Progenitor cell of endocrine pancreas (in vitro differentiated cells): ENCODE measurements at places on chromosomes 2 and 18.

DNA sequence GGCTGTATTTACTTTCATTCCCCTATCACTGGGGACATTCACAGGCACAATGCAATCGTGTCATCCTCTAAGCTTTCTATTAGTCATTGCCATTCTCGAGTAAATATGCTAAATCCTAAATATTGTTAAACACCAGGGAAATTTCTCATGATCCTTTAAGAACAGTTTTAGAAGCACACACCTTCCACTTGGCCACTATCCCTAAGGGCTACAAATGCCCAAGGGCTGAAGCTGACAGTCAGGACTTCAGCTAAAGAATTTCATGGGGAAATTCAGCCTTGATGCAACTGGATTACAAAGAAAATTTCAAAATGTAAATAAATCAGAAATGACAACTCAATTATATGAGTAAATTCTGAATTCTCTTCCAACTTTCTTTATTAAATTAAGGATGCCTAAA lies 163.1 kb upstream of the PID1 start:
- DNase-seq: no peak

DNA sequence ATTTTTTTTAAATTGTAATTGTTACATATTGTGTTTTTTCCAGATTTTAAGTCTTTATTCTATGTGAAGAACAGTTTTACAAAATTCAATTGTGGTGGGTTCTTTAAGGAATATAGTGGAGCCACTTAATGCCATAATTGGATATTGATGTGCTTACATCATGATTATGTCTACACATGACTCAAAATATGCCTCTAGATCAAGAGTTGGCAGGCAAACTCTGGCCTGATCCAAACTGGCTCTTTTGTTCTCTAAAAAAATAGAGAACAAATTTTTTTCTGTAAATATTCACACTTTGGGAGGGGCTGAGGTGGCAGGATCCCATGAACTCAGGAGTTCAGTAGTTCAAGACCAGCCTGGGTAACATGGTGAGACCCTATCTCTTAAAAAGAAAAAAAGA lies 8.3 kb downstream of the EHBP1 start:
- no peak for DNase-seq

- DNase-seq: no peak
Observed at GRCh38 chr2:205748639-205749038, 66.3 kb downstream of the NRP2 start.

DNA sequence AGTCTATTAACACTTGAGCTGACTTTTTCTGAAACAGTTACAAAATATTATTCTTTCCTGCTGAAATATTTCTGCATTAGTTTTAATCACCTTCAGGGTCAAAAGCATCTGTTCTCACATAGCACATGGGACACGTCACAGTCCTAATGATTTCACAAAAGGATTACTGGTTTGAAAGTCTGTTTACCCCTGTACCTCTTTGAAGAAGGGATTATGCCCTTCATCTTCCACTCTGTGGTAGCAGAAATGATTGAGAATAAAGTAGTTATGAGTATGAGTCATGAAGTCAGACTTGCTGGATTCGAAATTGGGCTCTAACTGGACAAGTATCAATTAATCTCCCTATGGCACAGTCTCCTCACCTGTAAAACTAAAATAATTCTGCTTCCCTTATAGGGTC lies 121.2 kb downstream of the SATB2 start:
- no peak for DNase-seq

- no peak for DNase-seq
Observed at GRCh38 chr2:100803334-100803733, 16.6 kb upstream of the NPAS2 start.

- DNase-seq: no peak
Observed at GRCh38 chr2:227462972-227463931, 8.7 kb upstream of the AGFG1 start.

- DNase-seq: no peak
Observed at GRCh38 chr2:64615844-64616536, 37.7 kb downstream of the SERTAD2 start.

DNA sequence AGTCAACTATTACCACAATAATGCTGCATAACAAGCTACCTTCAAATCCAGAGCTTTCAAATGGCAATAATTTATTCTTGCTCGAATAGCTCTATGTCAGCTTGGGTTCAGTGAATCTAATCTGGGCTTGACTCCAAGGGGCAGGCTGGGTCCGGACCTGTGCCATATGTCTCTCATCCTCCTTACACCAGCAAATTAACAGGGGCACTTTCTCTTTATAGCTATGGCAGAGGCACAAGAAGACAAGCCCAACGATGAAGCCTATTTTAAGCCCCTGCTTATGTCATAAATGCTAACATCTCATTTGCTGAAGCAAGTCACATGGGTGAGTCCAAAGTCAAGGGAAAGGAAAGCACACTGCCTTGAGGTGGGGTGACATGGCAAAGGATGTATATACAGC lies 13.3 kb upstream of the ZNF521 start:
- no peak for DNase-seq

- DNase-seq: no peak
Observed at GRCh38 chr2:66753257-66753656, 318.3 kb downstream of the MEIS1 start.

- DNase-seq: no peak
Observed at GRCh38 chr2:78417355-78417754, 608.1 kb upstream of the REG3G start.

GRCh38 chr2:129499747-129500146 lies 479.7 kb upstream of the RAB6C start:
- DNase-seq: no peak

GRCh38 chr2:74026687-74027241 lies 42.1 kb downstream of the TET3 start:
- DNase-seq: no peak

GRCh38 chr2:217717646-217718045 lies 285.1 kb downstream of the TNS1 start:
- no peak for DNase-seq

- no peak for DNase-seq
Observed at GRCh38 chr2:61177727-61178549, 15.9 kb downstream of the C2orf74 start.

DNA sequence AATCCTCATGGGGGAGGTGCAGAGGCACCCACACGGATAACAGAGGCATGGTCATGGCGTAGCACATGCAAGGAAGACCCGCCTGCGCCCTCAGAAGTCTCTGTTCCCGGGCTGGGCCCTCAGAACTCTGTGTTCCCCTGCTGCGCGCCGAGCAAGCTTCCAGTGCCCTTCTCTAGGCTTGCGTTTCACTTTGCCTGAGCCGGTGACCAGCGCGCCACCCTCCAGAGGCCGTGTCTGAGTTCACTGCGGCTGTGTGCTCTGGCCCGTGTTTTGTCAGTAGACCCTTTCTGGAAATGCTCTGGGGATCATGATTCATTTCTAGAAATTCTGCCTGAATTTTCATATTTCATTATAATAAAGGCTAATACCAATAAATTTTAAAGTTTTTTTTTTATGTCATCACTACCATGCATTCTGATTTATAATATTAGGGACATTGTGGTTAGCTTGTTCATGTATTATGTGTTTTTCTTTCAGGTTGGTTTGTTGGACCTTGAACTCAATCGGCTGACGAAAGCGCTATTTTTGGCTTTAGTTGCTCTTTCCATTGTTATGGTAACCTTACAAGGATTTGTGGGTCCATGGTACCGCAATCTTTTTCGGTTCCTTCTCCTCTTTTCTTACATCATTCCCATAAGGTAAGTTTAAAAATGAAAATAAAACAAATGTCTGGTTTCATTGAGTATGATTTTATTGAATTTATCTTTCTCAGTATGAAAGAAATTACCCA lies 142.7 kb upstream of the NFATC1 start:
- DNase-seq: no peak

- no peak for DNase-seq
Observed at GRCh38 chr2:226122041-226122440, 677.6 kb downstream of the IRS1 start.

GRCh38 chr2:239120664-239121063 lies 272.8 kb downstream of the TWIST2 start:
- no peak for DNase-seq

- no peak for DNase-seq
Observed at GRCh38 chr2:175181877-175182308, 383 bp upstream of the ATP5MC3 start.

DNA sequence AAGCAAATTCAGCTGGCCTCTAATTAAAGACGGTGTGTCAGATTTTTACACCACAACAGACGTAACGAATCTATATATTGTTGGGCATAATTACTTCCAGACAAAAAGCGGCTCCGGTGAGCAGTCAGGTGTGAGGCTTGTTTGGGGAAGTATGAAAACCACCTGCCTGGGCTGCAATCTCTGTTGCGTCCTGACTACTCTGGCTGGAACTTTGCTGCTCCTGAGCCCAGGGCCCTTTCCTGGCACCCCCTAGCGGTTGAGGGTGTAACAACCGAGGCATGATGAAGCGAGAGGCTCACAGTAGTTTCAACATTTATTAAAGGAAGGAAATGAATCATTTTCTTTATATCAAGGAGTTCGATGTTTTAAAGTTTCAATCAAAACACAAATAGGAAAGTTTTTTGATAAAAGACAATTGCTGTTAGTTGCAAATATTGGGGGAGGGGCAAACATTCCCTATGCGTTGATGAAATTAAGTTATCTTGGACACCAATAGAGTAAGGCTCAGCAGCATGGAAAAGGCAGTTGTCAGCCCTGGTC lies 10.6 kb upstream of the ITGB6 start:
- peak; percentile 68 for DNase-seq

GRCh38 chr2:136185981-136186776 lies 68.2 kb upstream of the CXCR4 start:
- DNase-seq: no peak

DNA sequence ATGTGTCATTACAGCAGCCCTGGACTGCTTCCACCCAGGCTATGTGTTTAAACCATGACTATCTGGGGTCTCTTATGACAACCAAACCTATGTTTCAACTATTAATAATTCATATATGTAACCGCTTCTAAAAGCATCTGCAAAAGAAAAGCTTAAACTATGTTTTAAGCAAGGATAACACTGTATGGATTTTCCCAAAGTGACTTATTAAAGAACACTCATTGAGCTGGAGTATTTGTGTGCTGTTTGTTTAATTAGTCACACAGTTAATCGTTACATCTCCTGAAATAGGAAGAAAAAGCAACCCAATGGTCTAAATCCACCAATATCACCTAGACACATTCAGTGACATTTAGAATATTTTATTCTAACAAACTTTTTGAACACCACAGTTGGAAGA lies 51.3 kb downstream of the TMEM163 start:
- no peak for DNase-seq

GRCh38 chr2:26721115-26722032 lies 28.9 kb downstream of the KCNK3 start:
- no peak for DNase-seq

GRCh38 chr2:40716879-40717278 lies 265.0 kb upstream of the SLC8A1 start:
- DNase-seq: no peak

GRCh38 chr2:232502511-232502910 lies 14.9 kb upstream of the ECEL1 start:
- DNase-seq: no peak

DNA sequence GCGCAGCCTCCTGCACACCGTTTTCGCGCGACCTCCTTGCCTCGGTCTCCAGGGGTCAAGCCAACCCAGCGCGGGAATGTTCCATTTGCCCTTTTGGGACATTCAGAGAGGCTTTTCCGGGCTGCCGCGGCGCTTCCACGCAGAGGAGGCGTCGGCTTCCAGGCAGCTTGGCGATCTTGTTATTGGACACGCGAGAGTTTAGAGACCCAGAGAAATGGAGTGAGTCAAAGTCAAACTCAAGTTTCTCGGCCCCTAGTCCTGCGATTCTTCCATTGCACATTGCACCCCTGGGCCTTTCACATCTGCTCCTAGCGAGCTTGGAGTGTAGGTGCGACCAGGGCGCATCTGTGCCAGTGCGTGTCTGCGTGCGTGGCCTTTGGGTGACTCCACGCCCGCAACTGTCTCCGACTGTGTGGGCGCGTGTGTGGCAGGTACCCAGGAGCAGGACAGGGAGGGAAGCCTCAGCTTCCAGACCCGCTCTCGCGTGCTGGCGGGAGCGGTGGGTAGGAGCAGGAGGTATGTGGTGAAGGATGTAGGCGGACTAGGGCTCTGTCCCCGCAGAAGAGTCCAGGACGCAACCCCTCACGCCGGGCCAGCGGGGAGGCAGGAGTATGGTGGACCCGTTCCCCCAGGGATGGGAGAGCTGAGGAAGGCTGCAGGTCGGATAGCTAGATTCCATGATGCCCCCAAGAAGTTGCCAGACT lies 13.5 kb downstream of the SIX3 start:
- no peak for DNase-seq

- DNase-seq: no peak
Observed at GRCh38 chr2:231272991-231273390, 74.6 kb downstream of the ARMC9 start.

- DNase-seq: no peak
Observed at GRCh38 chr2:65299246-65299645, 71.6 kb downstream of the ACTR2 start.

- no peak for DNase-seq
Observed at GRCh38 chr2:72275084-72275483, 127.4 kb upstream of the CYP26B1 start.

GRCh38 chr2:120244656-120245519 lies 7.8 kb upstream of the RALB start:
- no peak for DNase-seq

DNA sequence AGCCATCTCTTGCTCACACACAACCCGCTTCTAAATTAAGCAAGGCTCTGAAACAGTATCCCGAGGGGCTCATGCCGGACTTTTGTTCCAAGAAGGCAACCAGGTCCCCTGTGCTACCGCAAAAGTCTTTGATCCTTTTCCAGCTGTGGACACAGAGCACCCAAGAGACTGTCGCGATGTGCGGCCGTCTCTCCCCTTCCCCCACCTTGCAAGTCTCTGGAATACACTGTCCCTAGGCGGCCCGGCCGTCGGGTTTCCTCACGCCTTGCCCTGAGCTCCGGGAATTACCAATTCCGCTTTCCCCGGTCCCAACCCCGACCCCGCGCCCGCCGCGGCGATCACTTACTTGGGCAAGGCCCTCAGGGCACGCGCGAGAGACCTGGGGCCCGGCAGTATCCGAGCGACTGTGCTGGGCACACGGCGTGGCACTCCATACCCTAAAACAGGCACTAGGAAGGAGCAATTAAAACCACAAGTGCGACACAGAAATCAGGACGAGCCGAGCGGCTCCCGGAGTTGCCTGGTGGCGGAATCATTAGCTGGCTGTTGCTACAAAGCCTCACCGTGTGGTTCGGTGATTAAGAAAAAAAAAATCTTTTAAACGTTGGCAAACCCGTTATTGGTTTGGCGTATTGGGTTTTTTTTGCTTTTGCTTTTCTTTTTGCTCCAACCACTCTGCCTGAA lies 2.2 kb upstream of the DLX1 start:
- no peak for DNase-seq

- DNase-seq: no peak
Observed at GRCh38 chr2:143177096-143177786, 48.0 kb downstream of the ARHGAP15 start.

- no peak for DNase-seq
Observed at GRCh38 chr2:45259547-45260160, 250.4 kb upstream of the SIX2 start.

GRCh38 chr2:185202945-185203528 lies 535.6 kb upstream of the FSIP2 start:
- no peak for DNase-seq

- no peak for DNase-seq
Observed at GRCh38 chr18:75143851-75144250, 65.1 kb downstream of the PTGR3 start.

GRCh38 chr2:183029219-183029618 lies 9.0 kb downstream of the NCKAP1 start:
- no peak for DNase-seq
